Hematopoietic multipotent progenitor cell treated with erythropoietin and hydrocortisone succinate and interleukin-3 and kit ligand, for 17 days (in vitro differentiated cells): ENCODE measurements at places on chromosomes 6 and 20.

GRCh38 chr6:170177772-170178560, 112.9 kb downstream of the DLL1 start:
- DNase-seq, result no peak

DNA sequence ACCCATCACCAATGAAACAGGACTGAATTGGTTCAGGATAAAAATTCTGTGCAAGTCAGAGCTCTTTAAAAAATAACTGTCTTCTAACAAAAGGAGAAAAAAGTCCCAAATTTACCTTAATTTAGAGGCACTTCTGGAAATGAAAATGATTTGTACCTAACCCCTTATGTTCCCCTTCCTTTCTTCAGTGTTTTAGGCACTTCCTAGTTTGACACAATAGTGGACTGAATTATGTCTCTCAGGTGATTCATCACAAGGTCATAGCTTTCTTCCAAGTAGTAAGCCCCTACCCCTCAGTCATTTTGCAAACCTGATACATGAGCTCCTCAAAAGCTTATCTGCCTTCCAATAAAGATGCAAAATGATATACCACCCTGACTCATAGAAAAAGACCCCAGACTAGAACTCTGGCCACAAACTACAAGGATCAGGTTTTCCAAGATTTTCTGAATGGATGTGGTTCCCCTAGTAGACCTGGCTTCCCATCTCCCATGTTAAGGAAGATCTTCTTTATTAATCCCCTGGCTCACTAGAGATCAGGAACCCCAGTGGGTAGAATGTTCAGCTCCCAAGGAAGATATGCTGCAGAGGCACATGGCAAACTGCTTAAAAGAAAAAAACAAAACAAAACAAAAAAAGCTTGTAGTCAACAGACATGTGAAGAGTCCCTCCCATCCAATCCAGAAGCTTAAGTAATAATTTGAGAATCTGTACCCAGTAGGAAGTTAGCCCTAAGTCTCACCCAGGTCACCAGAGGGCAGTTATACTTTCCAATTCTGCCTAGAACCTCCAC, 3.6 kb downstream of the PPP1R10 start:
- DNase-seq, result peak; percentile 48

- DNase-seq, result no peak
These were observed 30.1 kb upstream of the TAGAP start for GRCh38 chr6:159074876-159075275.

GRCh38 chr6:14037402-14038277, 79.9 kb upstream of the CD83 start:
- DNase-seq, result no peak

DNA sequence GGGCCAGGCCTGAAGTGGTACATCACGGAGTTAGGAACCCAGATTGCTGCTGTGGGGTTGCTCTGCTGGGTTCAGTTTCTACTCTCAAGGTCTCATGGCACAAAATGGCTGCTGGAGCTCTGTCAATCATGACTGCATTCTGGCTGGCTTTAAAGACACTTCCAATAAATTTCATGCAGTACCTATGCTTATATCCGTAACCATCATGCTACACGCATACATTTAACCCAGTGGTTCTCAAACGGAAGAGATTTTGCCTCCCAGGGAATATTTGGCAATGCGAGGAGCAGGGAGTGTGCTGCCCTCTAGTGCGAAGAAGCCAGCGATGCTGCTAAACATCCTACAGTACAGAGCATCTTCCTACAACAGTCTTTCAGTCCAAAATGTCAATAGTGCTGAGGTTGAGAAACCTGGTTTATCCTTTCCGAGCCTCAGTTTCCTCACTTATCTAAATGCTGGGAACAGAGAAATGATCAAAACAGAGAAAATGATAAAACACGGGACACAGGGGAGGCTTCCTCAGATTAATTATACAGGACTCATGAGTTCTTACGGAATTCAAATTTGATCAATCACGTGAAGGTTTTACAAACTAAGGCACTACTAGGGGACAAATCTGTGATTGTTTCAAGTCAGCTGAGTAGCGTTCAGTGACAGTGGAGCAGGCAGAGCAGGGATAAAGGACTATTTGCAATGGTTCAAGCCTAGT, 9.6 kb upstream of the SLC2A10 start:
- peak; percentile 23 for DNase-seq

- no peak for DNase-seq
These were observed 2.9 kb downstream of the TMEM30A start for GRCh38 chr6:75281653-75282052.

DNA sequence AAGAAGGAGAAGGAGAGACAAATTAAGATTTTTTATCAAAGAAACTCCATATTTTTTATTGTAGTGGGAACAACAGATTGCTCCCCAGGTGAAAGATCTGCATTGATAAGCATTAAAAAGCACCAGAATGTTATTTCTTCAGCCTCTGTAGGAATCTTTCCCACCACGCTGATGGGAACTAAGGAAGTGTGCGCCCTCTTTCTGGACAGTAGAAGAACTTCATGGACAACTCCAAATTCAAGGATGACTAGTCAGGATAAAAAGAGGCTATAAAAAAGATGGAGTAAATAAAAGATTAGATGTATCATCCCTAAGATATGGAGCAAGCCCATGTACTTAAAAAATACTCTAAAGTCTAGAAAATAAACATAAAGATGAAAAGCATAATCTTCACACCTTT, 45.8 kb upstream of the PAK5 start:
- DNase-seq, result no peak

GRCh38 chr6:108983151-108983550, 111.5 kb downstream of the SESN1 start:
- DNase-seq, result no peak

- DNase-seq, result no peak
These were observed 2.7 kb downstream of the BMP2 start for GRCh38 chr20:6769903-6770785.

GRCh38 chr6:16739329-16739801, 21.9 kb downstream of the ATXN1 start:
- DNase-seq, result no peak

- no peak for DNase-seq
These were observed 42.7 kb downstream of the TRPC4AP start for GRCh38 chr20:35049776-35050352.

- DNase-seq, result no peak
These were observed 266.3 kb downstream of the PTPRT start for GRCh38 chr20:42923348-42923918.

GRCh38 chr6:136334465-136334846, 44.8 kb upstream of the BCLAF1 start:
- DNase-seq, result no peak

DNA sequence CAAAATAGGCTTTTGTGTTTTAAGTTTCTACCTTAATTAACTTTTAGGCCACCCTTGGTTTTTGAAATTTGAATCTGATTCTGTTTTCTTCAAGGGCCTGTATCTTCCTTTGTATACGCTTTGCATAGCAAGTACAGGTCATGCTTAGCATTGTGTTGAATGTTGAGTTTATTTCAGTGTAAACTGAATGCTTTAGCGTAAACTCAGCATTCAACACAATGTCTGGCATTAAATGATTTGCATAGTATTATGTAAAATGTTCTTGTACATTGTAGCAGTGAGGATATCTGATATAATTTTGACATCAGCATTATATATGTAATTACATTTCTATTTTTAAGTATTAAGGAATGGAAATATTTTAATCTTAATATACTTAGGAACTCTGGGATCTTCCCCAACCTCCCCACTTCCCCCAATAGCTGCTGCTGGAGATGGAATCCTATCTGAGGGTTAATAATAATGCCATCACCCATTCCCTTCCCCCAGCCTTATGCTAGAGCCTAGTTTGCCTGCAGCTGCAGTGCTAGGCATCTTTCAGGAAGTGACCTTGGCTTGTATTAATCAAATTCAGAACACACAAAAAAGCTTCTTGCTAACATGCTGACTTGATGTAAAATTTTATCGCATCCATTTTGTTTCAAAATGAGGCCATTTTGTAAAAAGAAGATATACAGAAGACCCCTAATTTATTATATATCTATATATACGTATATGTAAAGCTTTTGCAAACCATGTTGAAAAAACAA, 73.1 kb downstream of the NCOA3 start:
- DNase-seq, result no peak

- DNase-seq, result no peak
These were observed 5.9 kb downstream of the ECI2 start for GRCh38 chr6:4129446-4129845.

DNA sequence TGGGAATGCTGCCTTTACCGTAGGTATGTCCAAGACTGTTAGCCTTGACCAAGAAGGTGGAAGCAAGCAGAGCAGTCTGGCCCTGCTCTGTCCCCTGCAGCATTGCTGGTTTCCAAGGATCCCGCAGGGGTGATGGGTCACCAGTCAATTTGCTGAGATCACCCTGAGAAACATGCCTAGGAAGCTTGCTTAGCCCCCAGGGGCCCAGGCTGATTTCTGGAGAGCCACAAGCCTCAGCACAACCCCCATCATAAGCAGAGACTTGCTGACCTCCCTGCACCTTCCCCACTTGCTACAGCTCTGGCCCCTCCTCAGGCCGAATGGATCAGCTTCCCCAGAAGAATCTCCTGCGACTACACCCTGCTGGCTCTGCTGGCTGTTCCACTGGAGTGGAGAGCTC, 21.5 kb downstream of the ARHGAP40 start:
- DNase-seq, result no peak

GRCh38 chr20:22617160-22617559, 32.8 kb upstream of the FOXA2 start:
- DNase-seq, result no peak

GRCh38 chr6:13049666-13050254, 278.6 kb downstream of the TBC1D7 start:
- no peak for DNase-seq

GRCh38 chr6:168525926-168526630, 85.1 kb downstream of the SMOC2 start:
- no peak for DNase-seq

- DNase-seq, result no peak
These were observed 345.2 kb upstream of the RSPO3 start for GRCh38 chr6:126773112-126773805.

DNA sequence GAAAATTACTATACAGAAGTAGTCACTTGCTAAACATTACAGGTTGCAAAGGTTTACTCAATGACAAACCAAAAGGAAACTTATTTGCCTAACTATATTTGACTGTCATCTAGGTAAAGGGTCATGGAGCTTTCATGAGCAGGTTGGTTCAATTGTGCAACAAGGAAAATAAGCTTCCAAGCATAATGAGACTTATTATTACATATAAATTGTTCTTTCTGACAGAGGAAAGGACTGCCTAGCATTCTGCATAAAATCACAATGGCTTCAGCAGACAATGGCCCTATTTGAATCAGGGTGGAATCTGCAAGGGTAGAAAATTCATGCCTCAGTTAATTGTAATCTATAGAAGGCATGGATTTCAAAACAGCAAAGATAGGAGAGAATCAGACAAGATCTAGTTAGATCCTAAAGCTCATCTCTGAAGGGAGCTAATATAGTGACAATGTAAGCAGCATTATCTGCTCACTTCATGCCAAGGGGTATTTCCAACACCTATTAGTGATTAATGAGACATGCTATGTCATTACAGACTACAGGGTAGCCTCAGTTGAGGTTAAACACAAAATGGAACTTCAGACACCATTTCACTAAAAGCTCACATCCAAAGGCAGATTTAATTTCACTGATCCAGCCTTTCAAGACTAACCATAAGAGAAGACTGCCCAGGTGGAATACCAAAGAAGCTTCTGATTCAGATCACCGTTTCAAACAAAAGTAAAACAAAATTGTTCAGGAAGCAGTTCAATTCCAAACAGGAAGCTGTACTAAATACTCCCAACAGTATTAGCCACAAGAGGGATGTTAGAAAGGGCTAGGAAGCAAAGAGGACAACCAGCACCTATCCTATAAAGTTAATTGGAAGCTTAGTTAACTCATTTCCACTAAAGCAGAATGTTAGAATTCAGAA, 8.5 kb downstream of the STAU1 start:
- DNase-seq, result no peak

DNA sequence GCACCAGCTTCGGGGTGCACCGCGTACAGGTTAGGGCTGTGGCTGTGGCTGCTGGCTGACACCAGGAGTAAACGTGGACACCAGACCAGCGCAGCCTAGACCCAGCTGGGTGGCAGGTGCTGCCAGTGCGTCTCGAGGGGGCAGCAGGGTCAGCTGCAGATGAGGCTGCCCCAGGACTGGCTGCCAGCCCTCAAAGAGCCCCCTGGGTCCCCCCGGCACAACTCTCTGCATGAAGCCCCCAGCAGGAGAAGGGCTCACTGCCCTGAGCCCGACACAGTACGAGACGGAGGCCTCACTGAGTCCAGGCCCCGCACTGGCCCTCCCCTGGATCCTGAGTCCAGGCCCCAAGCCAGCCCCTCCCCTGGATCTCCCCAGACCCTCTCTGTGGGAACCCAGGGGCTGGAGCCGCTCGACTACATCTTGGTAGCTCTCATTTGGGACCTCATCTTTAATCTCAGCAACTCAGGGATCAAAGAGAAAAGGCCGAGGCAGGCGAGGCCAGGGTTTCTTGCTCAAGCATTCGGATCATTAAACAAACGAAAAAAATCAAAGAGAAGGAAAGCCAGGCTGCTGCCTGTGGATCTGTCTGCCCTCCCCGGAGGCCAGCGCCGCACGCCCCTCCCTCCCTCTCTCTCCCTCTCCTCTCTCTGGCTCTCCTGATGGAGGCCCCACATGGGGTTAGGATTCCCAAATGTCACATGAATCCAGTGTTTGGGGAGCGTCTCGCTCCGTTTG, 7.0 kb upstream of the NKAIN4 start:
- no peak for DNase-seq

GRCh38 chr6:119350202-119350951, 816 bp upstream of the MAN1A1 start:
- peak; percentile 83 for DNase-seq

DNA sequence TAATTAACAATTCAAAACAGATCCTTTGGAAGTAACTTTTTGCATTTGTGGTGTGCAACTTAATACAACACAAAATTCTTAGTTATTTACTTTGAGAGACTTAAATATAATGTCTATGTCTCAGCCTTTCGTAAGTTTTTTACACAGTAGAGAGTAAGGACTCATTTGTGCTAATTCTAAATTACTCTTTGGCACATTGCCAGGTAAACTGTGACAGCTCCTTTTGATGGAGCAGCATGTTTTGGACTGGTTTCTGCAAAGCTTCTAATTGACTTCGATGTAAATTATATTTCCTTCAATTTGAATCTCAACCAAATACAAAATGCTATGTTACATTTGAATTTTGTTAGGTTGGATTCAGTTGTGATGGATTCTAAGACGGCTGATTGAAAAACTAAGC, 450.7 kb upstream of the OPRM1 start:
- DNase-seq, result no peak

DNA sequence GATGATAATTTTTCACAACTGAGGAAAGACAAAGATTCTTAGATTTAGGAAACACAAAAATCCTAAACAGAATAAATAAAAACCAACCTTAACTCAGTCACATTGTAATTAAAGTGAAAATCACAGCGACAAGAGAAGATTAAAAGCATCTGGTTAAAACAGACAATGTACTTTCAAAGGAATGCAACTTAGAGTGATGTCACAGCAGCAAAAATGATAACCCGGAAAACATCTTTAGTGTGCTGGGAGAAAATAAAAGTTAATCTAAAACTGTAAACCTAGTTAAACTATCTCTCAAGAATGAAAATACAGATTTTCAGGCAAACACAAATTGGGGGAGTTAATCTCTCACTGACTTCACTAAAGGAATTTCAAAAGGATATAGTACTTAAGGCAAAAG, 76.8 kb upstream of the OGFRL1 start:
- no peak for DNase-seq

GRCh38 chr20:60642541-60642940, 609.5 kb upstream of the CDH4 start:
- no peak for DNase-seq

GRCh38 chr6:106417572-106418147, 57.1 kb downstream of the CRYBG1 start:
- no peak for DNase-seq

GRCh38 chr6:12132351-12133222, 120.5 kb downstream of the HIVEP1 start:
- no peak for DNase-seq

- peak; percentile 81 for DNase-seq
These were observed 14.5 kb downstream of the BCL2L1 start for GRCh38 chr20:31707994-31708735.
